ENCODE measurements at places on chromosomes 7 and 10.

GRCh38 chr7:17093461-17093860, 205.0 kb upstream of the AHR start:
- no peak for DNase-seq

GRCh38 chr10:61271127-61271780, 181.9 kb downstream of the TMEM26 start:
- no peak for DNase-seq

DNA sequence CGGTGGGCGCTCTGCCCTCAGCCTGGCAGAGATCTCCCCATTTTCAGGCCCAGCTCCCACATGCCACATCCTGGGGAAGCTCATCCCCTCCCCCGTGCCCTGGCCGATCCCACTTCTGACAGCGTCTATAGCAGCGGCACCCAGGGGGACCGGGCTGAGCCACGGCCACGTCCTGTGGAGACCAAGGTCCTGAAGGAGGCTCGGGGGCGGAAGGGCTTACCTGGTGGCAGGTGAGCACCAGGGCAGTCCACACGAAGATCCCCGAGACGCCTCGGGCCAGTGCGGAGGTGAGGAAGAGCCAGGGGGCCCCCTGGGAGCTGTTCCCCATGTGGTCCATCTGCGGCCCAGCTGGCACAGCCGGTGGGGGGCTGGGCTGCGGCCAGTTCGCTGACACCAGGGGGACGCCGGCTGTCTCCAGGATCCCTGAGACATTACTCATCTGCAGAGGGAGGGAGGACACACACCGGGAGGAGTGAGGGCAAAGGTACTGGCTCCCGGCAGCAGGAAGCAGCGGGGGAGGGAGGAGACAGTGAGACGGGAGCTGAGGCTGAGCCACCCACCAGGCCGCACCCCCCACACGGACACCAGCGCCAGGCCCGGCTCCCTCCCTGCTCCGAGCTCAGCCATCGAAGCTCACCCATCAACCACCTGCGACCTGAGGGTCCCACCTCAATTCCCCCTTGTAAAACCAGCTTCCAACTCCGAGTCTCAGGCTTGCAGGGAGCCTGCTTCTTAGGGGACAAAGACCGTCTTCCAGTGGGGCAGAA, 776 bp downstream of the TMEM184A start:
- no peak for DNase-seq

GRCh38 chr10:115727129-115727528, 545.9 kb downstream of the GFRA1 start:
- no peak for DNase-seq

DNA sequence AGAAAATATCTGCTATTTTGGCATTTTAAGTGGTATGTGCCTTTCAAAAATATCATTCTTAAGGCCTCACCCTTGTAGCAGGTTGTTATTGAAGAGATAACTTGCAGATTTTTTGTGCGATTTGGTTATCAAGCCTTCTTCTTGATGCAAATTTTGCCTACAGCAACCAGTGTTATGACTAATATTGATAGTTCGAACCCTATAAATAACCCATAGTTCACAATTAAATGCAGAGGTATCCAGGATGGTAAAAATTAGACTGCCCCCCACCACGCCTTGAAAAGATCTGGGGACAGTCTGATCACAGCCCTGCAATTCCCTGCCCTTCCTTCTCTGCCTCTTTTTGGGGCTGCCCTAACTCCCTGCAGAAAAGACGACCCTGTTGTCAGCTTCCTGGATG, 28.4 kb upstream of the RAPGEF5 start:
- no peak for DNase-seq

DNA sequence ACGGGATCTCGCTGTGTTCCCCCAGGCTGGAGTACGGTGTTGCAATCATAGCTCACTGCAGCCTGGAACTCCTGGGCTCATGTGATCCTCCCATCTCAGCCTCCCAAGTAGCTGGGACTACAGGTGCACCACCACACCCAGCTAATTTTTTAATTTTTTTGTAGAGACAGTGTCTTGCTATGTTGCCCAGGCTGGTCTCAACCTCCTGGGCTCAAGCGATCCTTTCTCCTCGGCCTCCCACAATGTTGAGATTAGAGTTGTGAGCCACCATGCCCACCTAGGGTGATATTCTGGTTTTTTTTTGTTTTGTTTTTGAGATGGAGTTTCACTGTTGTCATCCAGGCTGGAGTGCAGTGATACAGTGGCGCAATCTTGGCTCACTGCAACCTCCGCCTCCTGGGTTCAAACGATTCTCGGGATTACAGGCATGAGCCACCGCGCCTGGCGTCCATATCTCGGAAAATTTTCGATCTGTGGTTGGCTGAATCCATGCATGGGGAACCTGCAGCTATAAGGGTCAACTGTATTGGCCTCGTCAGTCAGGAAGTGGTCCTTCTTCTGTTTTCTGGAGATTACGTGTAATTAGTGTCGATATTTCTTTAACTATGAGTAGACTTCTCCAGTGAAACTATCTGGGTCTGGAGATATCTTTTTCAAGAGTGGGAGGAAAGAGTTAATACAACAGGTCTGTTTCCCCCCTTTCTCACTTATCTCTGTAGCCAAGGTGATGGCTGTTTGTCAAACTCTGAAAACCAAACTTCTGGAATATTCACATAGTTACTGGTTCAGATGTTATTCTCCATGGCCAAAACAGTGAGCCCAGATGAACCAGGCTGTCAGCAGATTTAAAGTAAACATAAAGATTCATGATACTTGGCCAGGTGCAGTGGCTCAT, 21.0 kb upstream of the FIS1 start:
- no peak for DNase-seq

DNA sequence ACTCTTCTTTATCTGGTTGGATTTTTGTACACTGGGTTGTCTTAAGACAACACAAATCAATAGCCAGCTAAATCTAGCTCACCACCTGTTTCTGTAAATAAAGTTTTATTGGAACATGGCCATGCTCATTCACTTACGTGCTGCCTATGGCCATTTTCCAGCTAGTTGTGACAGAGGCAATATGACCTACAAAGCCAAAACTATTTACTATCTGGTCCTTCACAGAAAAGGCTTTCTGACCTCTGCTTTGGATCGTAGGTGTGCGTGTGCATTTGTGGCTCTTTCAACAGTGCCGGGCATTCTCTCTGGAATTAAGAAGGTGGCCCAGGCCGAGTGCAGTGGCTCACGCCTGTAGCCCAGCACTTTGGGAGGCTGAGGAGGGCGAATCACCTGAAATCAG, 45.5 kb downstream of the NRAP start:
- no peak for DNase-seq

DNA sequence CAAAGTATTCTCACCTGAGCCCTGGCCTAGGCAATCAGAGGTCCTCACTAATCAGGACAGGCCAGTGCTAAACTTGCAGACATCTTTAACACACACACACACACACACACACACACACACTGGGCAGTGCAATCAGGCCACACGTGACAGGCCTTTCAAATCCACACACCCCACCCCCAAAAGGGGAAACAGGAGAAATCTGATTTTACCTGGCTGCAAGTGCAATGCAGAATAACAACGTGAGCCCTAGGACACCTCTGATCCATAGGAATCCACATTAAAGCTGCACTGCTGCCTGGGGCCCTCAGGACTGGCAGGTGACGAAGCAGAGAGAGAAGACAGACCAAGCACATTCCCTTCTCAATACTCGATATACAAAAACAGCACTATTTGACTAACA, 218.9 kb downstream of the FAM107B start:
- DNase-seq = no peak

- no peak for DNase-seq
Observed at GRCh38 chr10:129654461-129654860, 187.4 kb downstream of the MGMT start.

DNA sequence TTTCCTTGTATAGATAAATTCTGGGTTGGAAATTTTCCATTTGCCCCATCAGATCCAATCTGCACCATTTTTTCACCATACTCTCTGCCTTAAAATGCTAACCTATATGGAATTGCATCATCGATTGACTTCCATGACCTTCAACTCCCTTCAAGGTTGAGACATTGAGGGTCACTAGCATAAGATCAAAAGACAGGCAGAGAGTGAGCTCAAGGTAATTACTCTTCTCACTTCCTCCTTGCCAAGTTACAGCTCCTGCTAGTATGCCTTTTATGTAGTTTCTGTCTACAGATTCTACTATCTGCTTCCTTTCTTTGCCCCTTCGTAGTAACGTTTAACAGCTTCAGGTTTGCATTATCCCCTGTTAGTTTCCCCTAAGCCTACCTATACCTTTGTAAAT, 1127.7 kb upstream of the LRRTM3 start:
- DNase-seq = no peak

GRCh38 chr7:94529516-94529915, 19.9 kb downstream of the CASD1 start:
- no peak for DNase-seq

- no peak for DNase-seq
Observed at GRCh38 chr10:10222304-10222841, 795.3 kb upstream of the CELF2 start.

DNA sequence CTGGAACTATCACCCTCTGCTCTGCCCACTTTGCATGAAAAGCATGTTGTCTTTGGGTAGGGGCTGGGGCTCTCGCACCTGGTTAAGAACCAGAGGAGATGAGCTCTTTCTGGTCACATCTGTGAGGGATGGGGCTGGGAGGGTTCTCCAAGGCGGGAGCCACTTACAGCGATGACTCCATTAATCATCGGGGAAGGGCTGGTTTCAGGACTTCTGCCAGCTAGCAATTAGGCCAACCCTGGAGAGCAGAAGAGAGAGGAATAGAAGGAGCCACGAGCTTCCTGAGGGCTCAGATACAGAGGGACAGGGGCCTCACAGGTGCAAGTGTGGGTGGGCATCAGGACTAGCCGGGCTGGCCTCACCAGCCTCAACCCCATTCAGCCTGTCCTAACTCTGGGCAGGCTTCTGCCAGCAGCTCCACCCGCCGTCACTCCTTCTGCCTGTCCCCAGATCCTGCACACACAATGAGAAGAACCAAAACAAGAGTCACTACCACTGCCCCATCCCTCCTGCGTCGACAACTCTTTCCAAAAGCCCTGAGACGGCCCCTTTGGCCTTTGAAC, 8.4 kb downstream of the AQP1 start:
- DNase-seq = no peak

GRCh38 chr7:134854816-134855215, 75.4 kb downstream of the CALD1 start:
- DNase-seq = peak; percentile 65

DNA sequence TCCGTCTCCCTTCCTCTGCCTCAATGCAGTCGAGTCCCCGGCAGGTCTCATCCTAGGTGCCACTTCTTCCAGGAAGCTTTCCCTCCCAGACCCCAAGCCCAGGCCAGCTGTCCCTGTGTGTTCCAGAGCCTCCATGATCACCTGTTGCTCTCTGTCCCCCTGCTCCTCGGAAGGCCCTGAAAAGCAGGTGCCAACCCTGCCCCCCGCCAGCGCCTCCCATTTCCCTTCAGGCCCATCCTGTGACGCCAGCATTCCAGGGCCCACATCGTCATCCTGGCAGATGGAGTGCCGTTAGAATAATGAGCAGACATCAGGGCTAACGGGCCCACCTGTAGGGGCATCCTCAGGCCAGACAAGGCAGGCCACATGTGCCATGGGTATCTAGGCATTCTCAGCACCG, 253.0 kb upstream of the PPP2R2D start:
- no peak for DNase-seq

GRCh38 chr10:102775935-102776669, 32.4 kb downstream of the WBP1L start:
- DNase-seq = peak; percentile 69

- peak; percentile 88 for DNase-seq
Observed at GRCh38 chr7:142785841-142786250, 15.1 kb downstream of the PRSS2 start.

DNA sequence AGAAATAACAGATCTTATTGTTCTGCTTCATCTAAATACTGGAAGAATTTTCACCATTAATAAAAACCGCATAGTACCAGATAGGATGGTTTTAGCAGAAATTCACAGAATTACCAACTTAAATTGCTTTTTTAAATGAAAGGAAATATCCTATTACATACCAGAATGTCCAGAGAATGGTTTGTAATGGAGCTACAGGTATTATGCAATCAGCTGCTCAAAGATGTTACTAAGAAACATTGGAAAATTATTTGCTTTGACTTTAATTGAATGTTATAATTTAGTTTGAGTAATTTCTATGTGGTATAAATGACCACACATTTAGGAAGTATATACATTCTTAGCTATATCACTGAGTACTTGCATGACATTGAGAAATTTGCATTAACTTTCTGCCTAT, 338.3 kb downstream of the ETV1 start:
- no peak for DNase-seq

GRCh38 chr7:55180963-55181542, 162.2 kb downstream of the EGFR start:
- DNase-seq = no peak

DNA sequence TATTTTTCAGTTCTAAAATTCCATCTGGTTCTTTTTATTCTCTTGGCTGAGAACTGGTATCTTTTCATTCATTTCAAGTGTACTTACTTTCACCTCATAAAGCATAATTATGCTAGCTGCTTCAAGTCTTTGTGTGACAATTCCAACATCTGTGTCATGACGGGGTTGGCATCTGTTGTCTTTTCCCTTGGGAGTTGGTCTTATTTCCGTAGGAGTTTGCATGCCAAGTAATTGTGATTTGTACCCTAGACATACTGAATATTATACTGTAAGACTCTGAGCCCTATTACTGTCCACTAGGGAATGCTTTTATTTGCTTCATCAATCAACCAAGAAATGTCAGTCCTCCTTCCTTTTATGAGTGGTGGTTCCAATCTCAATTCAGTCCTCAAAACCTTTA, 24.6 kb upstream of the HUS1 start:
- DNase-seq = no peak

- no peak for DNase-seq
Observed at GRCh38 chr7:99184532-99185218, 23.2 kb downstream of the KPNA7 start.

DNA sequence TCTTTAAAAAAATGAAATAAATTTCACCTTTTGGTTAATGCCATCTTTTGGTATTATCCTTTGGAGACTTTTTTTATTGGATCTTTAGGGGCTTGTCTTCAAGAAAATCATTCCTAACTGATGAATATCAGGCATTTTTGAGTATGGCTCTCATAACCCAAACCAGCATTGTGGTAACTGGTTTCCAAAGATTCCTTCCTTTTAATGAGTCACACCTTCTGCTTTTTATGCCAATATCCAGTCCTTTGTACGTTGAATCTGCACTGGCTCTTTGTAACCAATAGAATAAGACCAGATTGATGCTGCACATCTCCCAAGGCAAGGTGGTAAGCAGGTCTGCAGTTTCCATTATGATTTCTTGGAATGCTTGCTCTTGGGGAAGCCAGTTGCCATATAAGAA, 89.1 kb downstream of the GPR158 start:
- DNase-seq = no peak

DNA sequence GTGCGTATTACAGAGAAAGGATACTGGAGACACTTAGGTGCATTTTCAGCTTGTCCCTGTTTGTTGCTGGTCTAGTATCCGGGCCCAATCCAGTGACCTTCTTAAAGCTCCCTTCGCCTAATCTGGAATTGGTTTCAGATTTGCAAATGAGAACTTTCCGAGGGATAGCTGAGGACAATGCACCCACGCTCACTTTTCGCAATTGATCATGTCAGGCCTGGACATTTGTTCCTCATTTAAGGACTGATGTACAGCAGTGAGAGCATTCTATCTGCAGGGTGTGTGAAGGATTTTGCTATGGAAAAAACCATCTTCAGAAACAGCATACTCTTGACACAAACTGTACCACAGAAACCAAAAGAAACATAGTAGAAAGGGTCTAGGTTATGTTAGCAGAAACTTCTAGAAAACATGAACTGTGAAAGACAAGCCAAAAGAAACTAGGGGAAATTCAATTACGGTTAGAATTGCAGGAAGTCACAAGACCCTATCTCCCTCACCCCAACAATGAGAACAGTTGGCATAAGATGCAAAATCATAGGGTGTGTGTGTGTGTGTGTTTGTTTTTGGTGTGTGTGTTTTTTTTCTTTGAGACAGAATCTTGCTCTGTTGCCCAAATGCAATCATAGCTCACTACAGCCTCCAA, 331.1 kb downstream of the CALN1 start:
- DNase-seq = no peak
